ENCODE measurements at places on chromosomes 6 and 20.

GRCh38 chr6:20438462-20439070 lies 36.9 kb downstream of the E2F3 start:
- peak; percentile 9 for DNase-seq

GRCh38 chr6:150025201-150025917 lies at the start of gene RAET1L:
Gene RAET1L, minus strand, starts transcription at chr6:150025532. Its CDS starts 61 bp downstream, at chr6:150025471.
- DNase-seq: no peak

- DNase-seq: no peak
Measured at GRCh38 chr6:43302126-43302525, 4.1 kb downstream of the SLC22A7 start.

GRCh38 chr20:19907326-19908056 lies 109.7 kb upstream of the NAA20 start:
- DNase-seq: no peak

- DNase-seq: no peak
Measured at GRCh38 chr6:79735183-79735582, 104.1 kb downstream of the SH3BGRL2 start.

GRCh38 chr6:136334465-136334846 lies 44.8 kb upstream of the BCLAF1 start:
- DNase-seq: no peak

- no peak for DNase-seq
Measured at GRCh38 chr20:22556565-22557056, 27.8 kb downstream of the FOXA2 start.

GRCh38 chr6:28401172-28401571 lies 1.6 kb upstream of the ZSCAN12 start:
- no peak for DNase-seq

Data from NCI-H1436 treated with DMSO at 0.1 percent for 48 hours (cell line).